ENCODE measurements at places on chromosomes 1 and 21.

DNA sequence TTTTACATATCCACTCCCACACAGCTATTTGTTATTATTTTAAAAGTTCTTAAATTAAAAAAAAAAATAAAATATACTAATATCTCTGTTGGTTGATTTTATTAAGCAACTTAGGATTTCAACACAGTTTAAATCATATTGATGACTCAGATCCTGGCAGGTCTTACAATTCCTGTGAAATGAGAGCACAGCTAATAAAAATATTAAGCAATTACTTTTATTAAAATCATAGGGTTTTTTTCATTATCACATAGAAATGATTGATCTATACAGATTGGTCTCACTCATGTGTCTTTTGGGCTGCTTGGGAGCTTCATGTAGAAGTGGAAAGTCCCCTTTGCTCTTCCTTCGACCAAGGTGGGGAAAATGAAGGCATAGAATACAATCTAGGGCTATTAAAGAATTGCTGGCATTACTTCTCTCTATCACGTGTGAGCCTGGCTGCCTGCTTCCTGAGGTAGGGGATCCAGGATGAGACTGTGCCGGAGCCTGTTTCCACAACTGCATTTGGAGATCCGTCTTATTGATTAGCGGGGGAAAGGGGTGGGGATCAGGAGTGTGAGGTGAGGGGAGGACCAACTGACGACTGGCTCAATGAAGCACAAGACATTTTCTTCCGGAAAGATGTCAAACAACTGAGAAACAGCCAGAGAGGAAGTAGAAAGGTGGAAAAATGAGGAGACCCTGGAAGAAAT is 858.0 kb downstream of the USP25 start:
- peak; percentile 21 for DNase-seq

GRCh38 chr1:25246600-25247023 is 642 bp downstream of the RSRP1 start:
- DNase-seq: peak; percentile 45

GRCh38 chr1:228139931-228140723 is at the start of gene GUK1:
Gene GUK1 (plus strand): TSS chr1:228140279. CDS start chr1:228140303, 24 bp downstream.
- peak; percentile 100 for DNase-seq

- DNase-seq: no peak
These were observed 24.5 kb downstream of the AHCYL1 start for GRCh38 chr1:110008971-110009565.

DNA sequence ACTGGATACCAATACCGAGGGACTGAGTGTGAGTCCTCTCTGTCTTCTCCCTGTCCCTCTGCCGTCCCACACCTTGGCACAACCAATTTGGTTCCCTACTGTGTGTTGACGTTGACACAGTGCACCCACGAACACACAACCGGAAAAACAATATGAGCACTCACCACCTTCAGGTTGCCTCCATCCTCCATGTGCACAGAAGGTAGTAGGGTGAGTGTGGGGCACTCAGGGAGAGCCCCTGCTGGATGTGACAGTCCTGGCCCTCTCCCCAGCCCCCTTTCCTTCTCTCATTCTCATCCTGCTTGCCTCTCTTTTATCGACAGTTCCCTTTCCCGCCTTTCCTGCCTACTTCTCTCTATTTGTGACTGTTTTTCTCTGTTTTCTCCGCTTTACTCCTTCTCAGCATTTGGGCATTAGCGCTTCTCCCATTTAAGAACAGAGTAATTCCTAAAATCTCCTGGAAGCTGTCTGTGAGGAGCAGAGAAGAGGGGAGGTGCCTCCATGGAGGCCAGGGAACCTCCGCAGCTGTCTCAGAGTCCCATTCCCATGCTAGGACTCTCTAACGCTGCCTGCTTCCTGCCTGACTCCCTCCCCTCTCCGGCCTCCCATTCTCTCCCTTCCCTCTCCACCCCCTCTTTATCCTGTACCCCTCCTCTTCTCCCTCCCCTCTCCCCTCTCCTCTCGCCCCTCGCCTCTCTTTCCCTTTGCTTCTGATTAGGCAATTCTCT is 16.4 kb downstream of the CADM3 start:
- no peak for DNase-seq

Data from right cardiac atrium (tissue), 5 donors.